ENCODE measurements at places on chromosomes 2 and 18.

DNA sequence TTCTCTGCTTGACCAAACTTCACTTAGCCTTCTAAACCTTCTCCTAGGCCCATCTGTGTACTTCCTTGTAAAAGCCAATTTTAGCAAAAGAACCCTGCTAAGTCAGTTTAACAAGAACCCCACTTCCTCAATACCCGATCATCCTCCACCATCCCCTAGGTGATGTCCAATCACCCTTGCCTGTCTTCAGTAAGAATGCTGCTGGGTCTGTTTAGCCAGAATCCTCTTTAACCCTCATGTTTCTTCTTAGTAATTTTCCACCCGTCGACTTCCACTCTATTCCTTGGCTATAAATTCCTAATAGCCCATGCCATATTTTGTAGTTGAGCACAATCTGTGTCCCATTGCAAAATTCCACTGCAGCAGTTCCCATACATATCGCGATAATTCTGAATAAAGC lies 780.0 kb upstream of the RAB6C start:
- DNase-seq, result no peak

DNA sequence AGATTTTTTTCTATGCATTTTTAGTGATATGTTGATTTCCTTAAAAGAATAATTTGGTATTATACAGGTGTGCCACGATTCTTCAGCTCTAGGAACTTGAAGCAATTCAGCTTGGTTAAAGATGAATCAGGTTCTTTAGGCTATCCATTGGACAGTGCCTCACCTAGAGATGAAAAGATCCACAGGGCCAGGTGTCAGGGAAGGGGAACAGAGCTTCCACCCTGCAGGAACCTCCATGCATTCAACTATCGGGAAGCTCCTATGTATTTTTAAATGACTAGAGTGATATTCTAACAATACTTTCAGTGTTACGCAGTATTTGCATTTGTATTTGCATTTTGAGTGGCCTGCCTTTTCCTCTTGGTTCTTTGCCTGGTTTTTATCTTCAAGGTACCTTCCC lies 40.2 kb downstream of the PKP4 start:
- DNase-seq, result no peak

GRCh38 chr2:151269798-151270568 lies 8.3 kb upstream of the RBM43 start:
- DNase-seq, result no peak

DNA sequence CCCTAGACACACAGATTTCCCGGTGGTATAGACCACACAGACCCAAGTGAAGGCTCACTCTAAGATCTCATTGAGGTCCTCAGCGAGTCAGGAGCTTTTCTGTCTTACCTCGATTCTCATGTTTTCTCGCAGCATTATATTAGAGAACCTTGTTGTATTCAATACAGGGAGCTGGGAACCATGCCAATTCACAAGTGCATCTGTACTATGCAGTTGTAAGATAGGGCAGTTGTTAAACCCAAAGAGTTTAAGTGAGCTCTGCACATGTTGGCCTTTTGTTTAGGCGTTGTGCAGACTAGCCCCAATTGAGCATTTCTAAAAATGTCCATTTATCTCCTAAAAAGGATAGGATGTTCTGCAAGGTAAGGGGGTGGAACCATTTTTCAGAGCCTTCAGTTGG lies 59.6 kb downstream of the FEZ2 start:
- no peak for DNase-seq

GRCh38 chr18:11937874-11938478 lies 29.9 kb upstream of the MPPE1 start:
- DNase-seq, result peak; percentile 48

- no peak for DNase-seq
Measured at GRCh38 chr2:205883965-205884364, 201.7 kb downstream of the NRP2 start.

- DNase-seq, result no peak
Measured at GRCh38 chr2:46569061-46569560, 89.7 kb downstream of the TMEM247 start.

GRCh38 chr18:43671431-43671830 lies 394.1 kb upstream of the SYT4 start:
- DNase-seq, result no peak

DNA sequence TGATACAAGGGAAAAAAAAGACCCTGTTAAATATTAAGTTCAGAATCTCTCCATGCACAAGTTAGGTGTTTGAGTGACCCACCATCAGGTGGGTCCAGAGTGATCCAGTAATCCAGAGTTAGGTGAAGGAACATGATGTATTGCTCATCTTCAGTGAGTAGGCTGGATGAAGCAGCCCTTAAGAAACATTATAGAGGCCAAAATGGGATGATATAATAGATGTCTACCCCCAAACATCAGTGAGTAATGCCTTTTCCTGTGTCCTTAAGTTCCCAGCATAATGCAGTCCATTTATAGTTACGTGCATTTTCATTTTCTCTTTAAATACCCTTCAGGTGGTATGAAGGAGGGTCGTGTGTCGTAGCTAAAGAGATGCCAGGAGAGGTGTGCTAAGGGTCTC lies 89.6 kb downstream of the MAP4K4 start:
- no peak for DNase-seq

- DNase-seq, result no peak
Measured at GRCh38 chr2:118530976-118531375, 316.5 kb downstream of the EN1 start.

DNA sequence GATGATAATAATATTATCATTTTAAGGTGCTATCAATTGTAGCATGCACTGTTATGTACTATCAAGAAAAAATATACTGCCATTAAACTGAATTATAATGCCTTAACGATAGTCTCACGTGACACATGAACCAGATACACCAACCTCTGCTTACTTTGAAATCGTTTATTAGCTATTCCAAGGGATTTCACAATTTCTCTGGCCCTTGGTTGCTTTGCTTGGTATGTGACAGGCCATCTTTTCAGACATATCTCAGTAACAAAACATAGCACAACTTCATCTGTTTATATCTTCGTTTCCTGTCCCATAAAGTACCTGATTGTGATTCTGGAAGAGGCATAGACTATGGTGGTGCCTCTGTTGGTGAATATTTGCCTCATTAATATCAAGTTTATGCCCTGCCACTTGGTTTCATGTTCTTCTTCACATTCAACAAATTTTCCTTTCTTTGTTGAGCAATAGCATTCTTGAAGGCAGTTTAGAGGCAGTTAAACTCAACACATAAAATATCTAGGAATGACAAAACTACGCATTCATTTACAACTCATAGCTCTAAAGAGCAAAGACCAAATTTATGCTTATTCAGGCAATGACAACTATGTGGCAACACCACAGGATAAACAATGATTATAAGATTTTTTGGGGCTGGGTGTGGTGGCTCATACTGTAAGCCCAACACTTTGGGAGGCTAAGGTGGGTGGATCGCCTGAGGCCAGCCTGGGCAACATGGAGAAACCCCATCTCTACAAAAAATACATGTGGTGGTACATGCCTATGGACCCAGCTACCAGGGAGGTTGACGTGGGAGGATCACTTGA lies 84.3 kb downstream of the MCFD2 start:
- DNase-seq, result no peak

GRCh38 chr2:19653509-19653908 lies 248.3 kb downstream of the TTC32 start:
- no peak for DNase-seq

GRCh38 chr2:68375582-68375981 lies 10.5 kb downstream of the PLEK start:
- DNase-seq, result no peak

DNA sequence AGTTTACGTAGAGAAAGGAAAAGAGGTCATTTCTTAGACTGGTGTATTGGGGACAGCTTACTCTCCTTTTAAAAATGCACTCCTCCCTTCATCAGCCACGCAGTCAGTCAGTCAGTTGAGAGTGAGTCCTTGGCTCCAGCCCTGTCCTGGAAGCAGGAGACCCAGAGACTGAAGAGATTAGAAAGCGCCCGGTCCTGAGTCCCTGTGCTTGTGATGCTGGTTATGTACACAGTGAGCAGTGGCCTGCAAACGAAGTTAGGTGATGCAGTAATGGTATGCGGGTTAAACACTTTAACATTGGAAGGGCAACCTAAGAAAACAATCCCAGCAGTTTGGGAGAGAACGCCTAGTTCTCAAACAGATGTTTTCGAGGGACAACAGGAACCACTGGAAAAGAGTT lies 6.3 kb upstream of the ASB1 start:
- DNase-seq, result no peak

DNA sequence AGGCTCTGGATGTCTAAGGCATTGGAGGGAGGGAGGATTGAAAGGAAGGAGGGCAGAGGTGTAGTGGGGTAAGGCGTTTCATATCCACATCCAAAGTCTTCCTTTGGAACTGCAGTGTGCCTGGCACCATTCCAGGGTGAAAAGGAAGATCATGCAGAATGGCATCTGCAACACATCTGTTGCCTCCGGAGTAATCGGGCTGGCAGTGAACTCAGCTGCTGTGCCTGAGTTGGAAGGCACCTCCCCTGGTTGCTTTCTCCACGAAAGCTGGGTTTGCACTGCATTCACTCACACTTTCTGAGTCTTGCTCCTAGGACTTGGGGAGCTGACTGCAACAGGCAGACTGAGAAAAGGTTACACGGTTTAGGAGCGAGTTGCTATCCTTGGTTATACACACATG lies 30.3 kb upstream of the SEC11C start:
- no peak for DNase-seq

DNA sequence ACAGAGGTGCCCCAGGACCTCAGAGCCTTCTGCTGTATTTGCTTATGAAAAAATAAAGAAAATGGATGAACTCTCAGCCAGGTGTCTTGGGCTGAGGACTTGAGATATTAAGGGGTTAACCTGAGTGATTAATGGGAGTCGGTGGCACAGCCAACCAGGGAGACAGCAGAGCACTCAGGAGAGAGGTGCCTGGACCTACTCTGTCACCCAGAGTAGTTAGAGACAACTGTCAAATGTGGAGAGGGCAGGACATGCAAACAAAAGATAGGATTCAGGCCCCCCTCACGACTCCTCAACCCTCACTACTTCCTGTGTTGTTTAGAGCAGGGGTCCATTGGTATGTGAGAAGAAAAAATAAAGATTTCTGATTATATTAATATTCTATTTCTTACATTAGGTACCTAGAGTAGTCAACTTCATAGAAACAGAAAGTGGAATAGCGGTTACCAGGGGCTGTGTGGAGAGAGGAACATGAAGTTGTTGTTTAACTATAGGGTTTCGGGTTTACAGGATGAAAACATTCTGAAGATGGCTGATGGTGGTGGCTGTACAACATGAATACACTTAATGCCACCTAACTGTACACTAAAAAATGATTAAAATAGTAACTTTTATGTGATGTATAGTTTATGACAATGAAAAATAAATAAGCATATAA lies 28.6 kb upstream of the CETN1 start:
- no peak for DNase-seq

DNA sequence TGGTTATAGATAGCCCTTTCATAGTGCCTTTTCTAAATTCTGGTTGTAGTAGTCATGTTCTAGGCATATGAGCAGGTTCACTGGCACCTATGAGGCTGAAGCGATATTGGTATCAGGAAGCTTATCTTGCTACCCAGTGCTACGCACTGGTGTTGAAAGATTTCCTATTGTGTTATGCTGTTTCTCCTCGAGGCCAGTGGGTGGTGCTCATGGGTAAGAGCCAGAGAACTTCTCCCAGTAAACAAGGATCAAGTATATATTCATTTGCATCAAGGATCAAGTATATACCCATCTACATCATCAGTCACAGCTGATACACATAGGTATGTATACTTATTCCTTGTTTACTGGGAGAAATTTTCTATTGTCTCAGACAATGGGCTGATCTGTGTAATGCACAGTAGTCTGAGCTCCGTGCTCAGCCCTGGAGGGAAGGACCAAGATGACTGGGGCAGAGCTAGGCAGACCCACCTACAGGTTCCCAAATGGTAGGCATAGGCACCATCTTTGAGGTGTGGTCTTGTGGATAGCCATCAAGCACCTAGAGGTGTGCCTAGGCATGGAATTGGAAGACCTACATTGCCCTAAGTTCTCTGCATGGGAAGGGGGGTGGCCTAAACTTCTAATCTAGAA lies 101.2 kb upstream of the GALNT13 start:
- DNase-seq, result no peak

DNA sequence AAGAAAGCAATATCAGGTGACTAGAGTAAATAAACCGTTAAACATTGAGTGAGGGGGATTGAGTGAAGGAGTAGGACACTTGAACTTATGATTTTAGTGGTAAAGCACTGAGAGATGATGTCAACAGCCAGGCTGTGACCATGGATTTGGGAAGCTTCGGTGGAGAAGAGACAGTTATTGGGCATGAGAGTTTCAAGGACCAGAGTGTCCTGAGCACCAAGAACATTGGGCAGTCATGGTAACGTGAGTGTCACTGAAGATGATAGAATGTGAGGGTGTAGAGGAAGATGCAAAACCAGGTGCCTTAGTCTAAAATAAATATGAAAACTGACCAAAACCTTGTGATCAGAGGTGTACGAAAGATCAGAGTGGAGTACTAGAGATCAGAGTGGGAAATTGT lies 248.1 kb downstream of the ASXL3 start:
- DNase-seq, result no peak

- no peak for DNase-seq
Measured at GRCh38 chr2:73368781-73369180, 16.9 kb upstream of the ALMS1 start.

- no peak for DNase-seq
Measured at GRCh38 chr2:104874230-104874629, 20.3 kb downstream of the POU3F3 start.

DNA sequence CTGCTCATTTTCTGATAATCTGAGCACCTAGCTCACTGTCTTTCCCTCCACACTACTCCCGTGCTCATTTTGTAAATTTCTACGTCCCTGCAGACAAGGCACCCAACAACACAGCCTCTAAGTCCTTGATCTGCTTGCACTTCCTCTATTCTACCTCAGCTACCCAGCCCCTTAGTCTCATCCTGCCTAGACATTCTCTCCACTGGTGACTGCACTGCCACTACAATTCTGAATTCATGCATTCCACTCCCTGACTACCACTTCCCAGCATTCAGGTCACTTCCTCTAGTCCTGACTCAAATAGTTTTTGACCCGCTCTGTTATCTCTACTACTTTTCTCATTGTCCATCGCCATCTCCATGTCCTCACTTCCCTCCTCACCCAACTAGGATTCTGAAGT lies 155.7 kb downstream of the DYM start:
- DNase-seq, result no peak

DNA sequence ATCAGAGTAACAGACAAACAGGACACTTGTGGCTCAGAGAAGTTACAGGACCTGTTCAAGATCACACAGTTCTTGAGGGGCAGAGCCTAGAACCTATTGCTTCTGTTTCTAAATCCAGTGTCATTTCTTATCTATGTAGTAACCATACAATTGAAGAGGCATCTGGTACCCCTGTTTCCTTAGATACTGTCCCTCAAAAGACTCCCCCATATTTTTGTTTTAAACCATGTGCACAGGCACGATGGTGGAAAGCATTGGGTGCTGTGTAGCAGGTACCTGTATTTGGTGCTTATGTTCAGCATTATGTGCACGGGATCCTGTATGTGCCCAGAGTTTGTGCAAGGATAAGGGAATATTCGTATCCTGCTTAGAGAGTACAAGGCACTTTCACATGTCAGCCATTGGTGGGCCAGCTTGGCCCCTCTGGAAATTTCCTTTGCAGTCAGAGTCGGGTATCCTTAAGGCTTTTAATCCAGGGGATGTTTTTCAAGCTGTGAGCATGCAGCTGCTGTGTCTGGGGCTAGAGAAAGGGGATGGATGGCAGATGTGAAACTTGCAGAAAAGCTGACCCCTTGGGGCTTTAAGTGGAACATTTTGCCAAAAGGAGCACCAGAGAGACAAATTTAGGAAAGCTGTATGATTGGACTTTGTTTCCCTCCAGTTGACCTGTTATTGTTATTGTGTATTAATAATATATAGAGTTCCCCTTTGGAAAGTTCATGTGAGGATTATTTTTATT lies 2.1 kb downstream of the LBH start:
- no peak for DNase-seq

Data from Panc1 (cell line).